ENCODE measurements at places on chromosomes 6 and 20.

DNA sequence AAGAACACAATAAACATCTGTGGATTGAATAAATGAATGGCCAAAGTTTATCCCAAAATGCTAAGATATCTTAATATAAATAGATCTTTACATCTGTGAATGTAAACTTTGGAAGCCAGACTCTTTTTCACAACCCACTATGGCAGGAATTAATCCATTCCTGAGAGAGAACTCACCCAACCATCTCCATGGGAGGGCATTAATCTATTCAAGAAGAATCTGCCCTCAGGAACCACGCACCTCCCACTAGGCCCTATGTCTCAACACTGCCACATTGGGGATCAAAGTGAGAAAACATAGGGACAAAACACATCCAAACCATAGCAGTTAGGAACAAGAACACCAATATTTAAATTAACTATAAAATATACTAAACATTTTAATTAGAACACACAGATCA lies 3.4 kb downstream of the UBE3D start:
- no peak for DNase-seq

GRCh38 chr6:156046268-156046665 lies 590.6 kb upstream of the NOX3 start:
- DNase-seq = no peak

- DNase-seq = no peak
These were observed 718.0 kb downstream of the UTRN start for GRCh38 chr6:145003145-145003544.

- peak; percentile 29 for DNase-seq
These were observed 17.0 kb downstream of the CRISP1 start for GRCh38 chr6:49849213-49849907.

DNA sequence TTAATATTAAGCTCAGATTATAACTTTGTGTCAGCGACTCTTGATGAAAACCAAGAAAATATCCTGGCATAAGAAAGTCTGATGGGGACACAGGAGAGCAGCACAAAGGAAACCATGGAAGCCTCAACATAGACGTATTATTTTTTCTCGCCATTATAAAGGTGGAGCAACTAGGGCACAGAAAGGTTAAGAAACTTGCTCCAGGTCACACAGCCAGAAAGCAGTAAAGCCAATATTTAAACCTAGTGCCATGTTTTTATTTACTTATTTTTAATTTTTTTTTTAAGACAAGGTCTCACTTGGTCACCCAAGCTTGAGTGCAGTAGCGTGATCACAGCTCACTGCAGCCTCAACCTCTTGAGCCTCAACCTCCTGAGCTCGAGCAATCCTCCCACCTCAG lies 259.3 kb downstream of the PREX1 start:
- DNase-seq = no peak

Data from epithelial cell of proximal tubule (primary cell).